ENCODE measurements at places on chromosomes 16 and 17.

DNA sequence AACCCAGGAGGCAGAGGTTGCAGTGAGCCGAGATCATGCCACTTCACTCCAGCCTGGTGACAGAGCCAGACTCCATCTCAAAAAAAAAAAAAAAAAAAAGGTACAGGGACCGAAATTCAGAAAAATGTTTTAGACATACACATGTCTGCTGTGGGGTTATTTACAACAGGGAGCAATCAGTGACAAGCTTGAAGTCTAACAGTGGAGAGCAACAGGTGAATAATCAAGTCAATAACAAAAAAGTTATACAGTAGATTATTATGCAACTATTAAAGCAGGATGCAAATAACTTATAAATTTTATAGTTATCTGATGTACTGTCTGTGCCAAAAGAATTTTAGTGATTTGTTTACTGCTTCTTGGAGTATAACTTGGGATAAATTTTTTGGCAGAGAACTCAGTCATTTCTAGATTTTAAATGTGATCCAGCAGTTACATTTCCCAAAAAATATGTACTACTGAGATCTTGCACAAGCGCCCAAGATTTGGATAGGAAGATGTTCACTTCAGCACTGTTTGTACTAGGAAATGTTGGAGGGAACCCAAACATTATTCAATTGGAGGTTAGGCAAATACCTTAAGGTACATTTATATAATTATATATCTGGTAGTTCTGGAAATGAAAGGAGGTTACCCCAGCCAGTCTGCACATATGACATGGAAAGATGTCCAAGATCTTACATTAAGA is 34.1 kb downstream of the EEF2K start:
- no peak for DNase-seq

- DNase-seq, result no peak
Observed at GRCh38 chr17:78774453-78774852, 7.6 kb downstream of the CYTH1 start.

- no peak for DNase-seq
Observed at GRCh38 chr17:77097631-77098180, 43.1 kb upstream of the SEC14L1 start.

DNA sequence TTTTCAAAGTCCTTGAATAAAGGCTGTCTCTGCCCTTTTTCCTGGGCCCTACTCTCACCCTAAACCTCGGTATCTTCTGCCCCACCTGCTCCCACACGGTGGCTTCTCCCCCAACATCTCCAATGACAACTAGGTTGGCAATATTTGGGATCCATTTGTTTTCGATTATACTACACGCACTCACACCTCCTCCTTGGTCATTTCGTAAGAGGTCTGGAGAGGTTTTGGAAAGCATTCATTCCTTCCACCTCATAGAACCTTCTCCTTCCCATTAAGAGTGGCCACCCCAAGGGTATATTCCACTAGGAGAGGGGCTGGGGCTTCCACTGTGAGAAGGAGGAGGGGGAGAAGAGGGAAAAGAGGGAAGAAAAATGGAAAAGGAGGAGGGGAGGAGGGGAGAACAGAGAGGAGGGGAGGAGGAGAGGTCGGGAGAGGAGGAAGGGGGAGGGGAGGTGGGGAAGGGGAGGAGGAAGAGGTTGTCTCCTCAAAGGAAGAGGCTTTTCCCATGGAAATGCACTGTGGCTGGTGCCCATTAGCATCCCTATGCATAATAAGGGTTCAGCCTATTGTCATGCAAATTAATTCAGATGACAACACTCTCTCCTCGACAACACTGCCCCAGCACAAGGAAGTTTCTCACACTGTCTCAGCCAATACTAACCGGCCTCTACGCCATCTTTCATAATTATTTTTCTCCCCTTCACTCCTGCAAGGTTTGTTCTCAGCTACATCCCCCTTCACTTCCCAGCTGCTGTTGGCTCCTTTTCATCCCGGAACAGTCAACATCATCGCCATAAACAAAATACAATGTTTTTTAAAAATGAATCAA is 30.0 kb downstream of the SOX9 start:
- no peak for DNase-seq

GRCh38 chr16:50815382-50815781 is 73.5 kb downstream of the CYLD start:
- DNase-seq, result no peak

DNA sequence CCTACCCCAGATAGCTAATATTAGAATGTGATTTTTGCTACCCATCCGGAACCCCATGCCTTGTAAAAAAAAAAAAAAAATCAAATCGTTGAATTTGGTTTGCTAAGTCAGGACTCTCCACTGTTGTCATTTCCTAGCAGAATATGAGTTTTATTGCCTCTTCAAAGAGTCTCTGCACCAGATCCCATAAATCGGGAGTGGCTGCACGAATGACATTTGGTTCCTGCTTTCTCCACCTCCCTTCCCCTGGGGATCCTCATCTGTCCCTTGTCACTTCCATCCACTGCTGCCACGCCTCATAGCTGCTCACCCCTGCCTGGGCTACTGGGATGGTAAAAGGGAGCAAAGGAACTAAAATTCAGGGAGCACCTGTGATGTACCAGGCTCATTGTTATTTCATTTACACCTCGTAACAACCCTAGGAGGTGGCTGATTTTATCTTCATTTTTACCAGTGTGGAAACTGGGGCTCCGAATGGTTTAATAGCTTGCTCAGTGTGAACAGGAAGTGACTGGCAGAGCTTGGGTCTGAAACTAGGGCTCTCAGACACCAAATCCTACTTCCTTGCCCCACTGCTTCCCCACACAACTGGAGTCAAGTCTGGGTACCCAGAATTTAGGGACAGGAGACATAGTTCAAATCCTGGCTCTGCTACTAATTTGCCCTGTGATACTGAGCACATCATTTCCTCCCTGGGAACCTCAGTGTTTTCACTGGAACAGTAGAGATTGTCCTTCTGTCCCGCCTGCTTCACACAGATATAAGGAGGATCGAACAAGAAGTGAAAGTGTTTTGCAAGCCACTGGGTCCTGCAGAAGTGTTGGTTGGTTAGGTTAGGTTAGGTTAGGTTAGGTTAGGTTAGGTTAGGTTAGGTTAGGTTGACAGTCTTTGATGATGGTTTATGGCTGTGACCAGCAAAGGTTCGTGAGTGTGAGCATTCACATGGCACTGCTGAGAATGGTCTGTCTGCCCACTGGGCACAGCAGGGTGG is 585 bp upstream of the KRT36 start:
- no peak for DNase-seq

DNA sequence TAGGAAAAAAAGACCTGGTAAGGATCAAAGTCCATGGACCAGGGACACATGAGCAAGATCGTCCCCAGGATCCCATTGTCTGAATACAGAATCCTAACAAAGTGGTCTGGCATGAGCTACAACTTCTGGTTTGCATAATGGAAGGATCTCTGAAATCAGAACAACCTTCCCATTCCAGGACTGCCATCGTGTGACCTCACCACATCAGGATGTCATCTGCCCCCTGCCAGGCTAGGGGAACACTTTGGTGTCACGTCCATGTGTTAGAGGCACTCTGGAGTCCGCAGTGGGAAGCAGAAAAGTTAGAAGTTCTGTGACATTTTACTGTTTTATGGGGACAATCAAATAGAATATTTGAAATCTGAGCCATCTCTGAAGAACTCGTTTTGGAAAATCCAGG is 160.7 kb downstream of the RGS9 start:
- DNase-seq, result no peak

All from NCI-H1105 treated with DMSO at 0.1 percent for 48 hours (cell line).